ENCODE measurements at places on chromosomes 6 and 20.

GRCh38 chr6:84137989-84138575 is 89.4 kb downstream of the CEP162 start:
- no peak for DNase-seq

- DNase-seq, result no peak
Measured at GRCh38 chr20:1185790-1186334, 1.1 kb upstream of the TMEM74B start.

DNA sequence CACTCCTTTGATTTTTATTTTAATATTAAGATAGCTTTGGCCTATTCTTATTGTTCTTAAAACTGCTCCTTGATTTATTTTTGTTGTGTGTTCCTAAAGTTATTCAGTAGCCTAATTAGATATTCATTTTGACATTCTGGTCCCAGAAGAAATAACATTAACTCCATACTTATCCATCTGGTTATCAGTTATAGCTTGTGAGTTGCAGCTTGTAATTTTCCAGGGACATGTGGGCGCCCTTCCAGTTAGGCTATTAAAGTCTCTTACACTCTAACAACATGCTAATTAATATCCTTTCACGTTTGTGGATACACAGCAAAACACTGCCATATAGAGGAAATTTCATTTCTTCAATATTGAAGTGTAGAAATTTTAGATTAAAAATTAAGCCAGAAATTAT is 987.5 kb downstream of the HACE1 start:
- DNase-seq, result no peak

- no peak for DNase-seq
Measured at GRCh38 chr6:40733290-40733689, 146.1 kb upstream of the LRFN2 start.

DNA sequence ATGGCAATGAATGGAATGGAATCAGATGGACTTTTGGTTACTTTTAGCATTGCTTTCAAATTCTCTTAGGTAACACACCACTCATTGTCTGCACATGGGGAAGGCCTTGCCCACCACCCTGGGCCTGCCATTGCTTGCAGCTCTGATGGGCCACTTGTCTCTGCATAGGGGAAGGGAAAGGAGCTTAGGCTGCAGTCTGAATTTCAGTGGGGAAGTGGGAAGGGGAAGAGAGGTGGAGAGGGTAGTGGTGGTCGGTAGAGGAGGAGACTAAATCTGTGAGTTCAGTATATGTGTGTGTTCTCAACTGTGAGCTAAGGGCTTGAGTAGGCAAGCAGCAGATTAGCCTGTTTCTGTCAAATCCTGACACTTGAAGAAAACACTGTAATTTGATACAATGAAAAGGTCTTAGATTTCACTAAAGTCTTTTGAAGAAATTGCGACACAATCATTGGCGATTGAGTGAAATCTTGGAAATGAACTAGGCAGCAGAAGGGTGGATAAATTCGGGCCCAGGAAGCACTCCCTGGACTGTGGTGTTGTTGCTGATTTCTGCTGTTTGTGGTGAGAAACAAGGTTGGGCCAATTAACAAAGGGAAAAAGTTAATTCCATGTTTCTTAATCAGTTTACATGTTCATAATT is 80.6 kb downstream of the OTOR start:
- DNase-seq, result no peak

DNA sequence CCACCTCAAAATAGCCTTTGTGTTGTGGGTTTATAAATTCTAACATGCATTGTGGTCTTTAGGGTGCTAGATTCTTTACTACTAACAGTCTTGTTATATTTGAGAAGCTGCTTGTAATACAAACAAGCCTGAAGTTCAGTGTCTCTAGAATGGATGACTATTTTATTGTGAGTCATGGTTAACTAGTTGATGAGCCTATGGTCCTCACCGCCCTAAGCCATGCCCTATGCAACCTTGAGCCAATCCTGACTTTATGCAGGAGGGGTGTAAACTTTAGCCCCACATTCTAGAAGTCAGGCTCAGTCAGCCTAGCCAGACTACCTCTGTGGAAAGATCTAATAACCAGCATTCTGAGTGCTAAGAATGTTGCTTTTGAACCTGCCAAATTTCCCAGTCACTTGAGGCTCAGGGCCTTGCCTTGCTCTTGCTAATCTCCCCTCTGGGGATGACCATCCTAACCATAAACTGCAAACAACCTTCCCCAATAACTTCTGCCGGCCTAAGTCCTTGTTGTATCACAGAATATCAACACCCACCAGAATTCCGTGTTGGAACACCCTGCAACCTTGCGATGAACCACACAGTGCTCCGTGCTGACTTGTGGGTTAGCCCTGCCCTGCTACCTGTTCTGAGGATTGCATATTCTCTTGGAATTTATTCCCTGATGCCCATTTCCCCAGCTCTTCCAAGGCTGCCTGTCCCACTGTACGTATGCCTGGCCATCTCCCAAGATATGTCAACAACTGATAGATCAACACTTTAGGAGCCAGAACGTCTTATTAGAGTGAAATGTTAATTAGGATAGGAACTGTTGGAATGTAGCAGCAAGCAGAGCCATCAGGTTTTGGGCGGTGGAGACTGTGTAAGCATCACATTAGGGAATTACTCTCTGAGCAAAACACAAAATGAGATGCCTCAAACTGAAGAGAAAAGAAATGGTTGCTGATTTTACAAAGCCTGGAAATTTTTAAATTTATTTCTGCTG is 71.7 kb upstream of the CEP85L start:
- DNase-seq, result no peak
